Stimulated activated naive CD4-positive, alpha-beta T cell treated with Interleukin-2 at 50 U/mL for 16 hours (primary cell): ENCODE measurements at places on chromosomes 16 and 17.

- DNase-seq = no peak
Observed at GRCh38 chr17:31417051-31417792, 25.7 kb downstream of the RAB11FIP4 start.

- no peak for DNase-seq
Observed at GRCh38 chr16:84136331-84137125, 8.4 kb downstream of the HSDL1 start.

DNA sequence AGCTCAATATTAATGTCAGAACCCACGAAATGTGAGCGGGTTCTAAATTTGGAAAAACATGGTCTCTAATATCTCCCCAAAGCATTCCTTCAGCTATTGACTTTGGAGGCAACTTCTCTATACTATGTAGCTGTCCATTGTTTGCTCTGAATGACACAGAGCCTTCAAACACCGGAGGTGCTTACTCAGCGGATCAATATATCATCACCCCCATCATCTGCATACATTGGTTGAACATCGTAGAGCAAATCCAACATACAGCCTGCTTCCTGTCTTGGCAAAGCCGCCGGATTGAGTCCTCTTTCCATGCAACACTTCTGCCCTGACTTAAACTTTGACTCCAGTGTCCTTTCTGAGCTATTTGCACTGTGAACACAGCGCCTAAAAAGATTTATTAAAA is 61.3 kb downstream of the C17orf67 start:
- no peak for DNase-seq

GRCh38 chr17:32100971-32101631 is 41.2 kb upstream of the RHOT1 start:
- no peak for DNase-seq

GRCh38 chr17:51142597-51142996 is 10.8 kb upstream of the NME1 start:
- no peak for DNase-seq
